ENCODE measurements at places on chromosomes 5 and 9.

GRCh38 chr5:50301756-50302155 is 139.3 kb downstream of the EMB start:
- DNase-seq: no peak

DNA sequence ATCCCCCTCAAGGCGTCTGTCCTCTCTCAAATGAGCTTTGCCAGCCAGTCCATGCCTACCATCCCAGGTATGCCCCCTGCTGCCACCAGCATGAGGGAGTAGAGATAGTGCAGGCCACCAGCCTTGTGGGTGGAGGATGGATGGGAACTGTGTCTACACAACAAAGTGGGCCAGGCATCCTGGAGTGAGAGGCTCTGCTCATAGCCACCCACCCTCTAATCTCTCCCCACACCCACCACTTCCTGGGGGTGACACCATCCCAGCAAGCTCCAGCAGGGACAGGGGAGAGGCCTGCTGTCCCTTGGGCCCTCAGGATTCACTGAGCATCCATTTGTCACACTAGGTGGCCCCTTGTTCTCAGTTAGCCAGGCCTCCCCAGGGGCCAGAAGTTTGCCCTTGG is 25.5 kb upstream of the FOXI1 start:
- DNase-seq: no peak

GRCh38 chr5:35369965-35370790 is 139.9 kb upstream of the PRLR start:
- peak; percentile 72 for DNase-seq

DNA sequence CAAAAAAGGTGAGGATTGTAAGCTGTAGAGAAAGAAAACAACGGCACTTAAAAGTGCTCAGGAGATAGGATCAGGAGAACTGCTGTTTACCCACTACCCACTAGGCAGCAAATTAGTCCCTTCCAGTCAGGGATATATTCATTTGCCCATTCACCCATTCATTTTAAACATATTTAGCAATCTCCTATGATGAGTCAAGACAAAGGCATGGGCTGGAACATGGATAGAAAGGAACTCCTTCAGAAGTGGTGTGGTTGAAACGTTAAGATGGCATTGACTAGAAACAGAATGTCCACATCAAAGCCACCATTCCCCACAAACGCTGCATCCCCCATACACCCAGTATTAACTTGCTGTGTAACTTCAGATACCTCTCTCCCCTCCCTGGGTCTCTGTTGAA is 225.7 kb downstream of the ASTN2 start:
- DNase-seq: no peak

DNA sequence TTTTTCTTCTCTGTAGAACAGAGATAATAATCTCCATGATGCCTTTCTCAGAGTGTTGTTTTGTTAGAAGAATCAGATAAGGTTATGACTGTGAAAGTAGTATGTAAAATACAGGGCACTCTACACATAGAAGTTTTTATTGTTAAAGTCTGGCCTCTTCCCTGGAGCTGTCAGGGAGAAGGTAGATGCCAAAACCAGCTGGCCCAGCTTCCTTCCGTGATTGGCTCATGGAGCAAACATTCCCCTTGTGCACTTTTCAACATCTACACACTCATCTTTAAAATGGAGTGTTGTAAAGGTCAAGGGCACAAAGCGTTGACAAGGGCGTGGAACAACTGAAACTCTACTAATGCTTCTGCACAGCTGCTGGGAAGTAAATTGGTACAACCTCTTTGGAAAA is 7.4 kb upstream of the RNF183 start:
- no peak for DNase-seq

DNA sequence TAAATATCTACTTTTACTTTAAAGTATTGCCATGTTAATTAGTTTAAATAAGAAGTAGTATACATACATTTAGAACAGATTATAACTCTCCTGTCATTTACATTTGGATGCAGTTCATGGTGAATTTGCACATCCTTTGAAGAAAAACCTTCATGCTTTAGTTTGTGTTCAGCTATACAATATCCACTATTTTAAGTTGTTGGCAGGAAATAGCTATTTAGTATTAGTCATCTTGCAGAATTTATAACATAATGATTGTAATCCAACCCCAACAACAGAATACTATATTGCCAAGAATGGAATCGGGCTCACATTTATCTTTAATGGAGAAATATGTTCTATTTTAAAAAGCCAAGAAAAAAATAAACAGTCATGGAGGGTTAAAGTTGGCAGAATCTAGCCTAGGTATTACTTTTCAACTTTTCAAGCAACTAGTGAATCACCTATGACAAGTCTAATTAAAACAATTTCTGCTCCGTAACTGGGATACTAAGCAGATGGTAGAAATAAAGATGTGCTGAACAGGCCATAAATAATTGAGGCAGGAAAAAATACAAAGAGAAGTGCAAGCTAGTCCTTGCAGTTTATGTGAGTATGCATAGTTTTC is 1170.6 kb upstream of the NUDT12 start:
- no peak for DNase-seq

GRCh38 chr9:137515338-137515724 is 34.9 kb downstream of the PNPLA7 start:
- DNase-seq: no peak

- DNase-seq: peak; percentile 29
Measured at GRCh38 chr5:17384181-17384580, 113.8 kb upstream of the TAF11L2 start.

- no peak for DNase-seq
Measured at GRCh38 chr9:82939451-82939850, 123.5 kb downstream of the RASEF start.

DNA sequence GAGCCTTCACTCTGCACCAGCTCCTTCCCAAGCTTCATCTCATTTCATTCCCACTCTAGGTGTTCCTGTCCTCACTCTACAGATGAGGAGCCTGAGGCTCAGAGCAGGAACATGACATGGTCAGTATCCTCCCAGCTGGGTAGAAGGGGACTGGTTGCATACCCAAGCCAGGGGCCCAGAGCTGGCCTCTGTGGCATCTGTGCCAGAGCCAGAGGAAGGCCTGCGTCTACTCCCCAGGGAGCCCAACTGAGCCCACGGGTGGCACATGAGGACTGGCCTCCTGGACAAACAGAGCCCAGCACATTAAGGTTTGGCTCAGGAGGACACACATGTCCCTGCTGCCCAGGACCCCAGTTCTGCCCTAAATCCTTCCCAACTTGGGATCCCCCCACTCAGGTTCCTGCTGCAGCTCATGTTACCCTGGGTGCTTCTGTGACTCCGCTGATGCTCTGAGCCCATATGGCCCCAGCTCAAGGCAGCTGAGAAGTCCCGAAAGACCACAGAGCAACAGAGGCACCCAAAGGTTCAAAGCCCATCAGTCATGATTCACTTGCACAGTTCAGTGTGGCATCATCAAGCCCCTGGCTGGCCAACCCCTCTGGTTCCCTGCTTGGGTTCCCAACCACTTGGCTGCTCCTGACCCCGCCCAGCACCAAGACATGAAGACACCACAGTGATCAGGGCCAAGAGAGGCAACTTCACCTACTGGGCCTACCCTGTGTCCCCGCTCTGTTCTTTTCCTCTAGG is 8.5 kb upstream of the NEURL1B start:
- no peak for DNase-seq

GRCh38 chr5:96822686-96823459 is 15.1 kb upstream of the ERAP1 start:
- peak; percentile 16 for DNase-seq

DNA sequence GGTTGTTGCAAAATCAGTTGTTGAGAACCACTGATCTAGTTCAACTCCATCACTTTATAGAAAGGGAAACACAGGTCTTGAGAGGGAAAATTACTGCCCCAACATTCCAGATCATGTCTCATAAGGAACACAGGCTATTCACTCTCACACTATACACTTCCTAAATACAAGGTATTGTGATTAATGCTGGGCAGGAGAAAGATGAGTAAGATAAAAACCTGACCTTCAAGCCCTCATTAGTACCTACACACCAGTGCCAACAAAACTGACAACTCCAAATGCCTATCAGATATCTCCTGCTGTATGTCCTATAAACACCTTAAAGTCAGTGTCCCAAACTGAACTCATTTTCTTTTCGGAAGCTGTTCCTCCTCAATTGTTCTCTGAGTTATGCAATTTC is 8.2 kb downstream of the GNE start:
- no peak for DNase-seq

DNA sequence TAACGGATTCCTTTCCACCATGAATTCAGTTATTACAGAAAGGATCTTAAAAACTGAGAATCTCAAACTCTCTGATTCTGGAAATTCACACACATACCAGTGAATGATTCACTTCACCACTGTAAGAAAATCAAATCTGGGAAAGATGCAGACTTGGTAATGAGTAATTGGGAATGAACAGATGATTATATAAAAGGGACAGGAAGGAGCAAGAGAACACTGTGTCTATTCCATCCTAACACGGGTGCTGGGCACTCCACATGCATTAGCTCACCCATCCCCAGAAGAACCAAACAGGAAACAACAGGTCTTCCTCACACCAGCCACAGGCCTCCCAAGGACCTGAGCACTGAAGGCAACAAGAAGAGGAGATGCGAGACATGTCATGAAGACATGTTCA is 74.8 kb upstream of the ZNF622 start:
- DNase-seq: no peak

DNA sequence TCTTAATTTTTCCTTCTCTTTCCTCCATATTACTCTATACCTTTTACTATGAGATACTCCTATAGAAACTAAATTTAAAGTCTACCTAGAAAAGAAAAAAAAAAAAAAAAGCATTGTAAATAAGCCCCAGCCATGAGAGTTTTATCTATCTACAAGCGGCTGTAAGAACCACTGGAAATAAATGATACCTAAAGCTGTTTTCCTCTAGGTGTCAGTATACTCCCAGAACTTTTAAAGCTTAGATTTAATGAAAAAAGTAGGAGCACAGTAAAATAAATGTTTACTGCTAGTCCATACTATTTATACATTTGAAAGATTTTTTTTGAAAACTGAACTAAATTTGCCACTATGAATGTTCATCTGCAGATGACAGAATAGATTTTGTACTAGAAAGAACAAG is 26.2 kb downstream of the TYRP1 start:
- no peak for DNase-seq

- no peak for DNase-seq
Measured at GRCh38 chr9:8668751-8669150, 869.2 kb upstream of the DMAC1 start.

DNA sequence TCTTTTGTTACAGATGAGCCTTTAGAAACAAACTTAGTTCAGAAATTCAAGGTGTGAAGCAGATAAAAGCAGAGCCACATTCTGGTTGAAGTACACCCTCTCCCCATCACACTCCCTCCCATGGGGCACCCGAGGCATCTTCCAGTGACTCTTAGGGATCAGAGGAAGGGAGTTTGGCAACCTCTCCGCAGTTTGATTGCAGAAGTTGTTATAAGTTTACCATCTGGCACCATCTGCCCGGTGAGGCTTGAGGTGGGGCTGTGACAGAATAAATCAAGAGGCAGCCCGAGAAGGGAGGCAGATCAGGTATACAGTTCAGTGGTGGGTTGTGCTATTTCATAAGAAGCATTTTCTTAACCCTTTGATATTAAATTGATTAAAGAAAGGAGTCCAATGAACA is 458.6 kb upstream of the CLINT1 start:
- no peak for DNase-seq

DNA sequence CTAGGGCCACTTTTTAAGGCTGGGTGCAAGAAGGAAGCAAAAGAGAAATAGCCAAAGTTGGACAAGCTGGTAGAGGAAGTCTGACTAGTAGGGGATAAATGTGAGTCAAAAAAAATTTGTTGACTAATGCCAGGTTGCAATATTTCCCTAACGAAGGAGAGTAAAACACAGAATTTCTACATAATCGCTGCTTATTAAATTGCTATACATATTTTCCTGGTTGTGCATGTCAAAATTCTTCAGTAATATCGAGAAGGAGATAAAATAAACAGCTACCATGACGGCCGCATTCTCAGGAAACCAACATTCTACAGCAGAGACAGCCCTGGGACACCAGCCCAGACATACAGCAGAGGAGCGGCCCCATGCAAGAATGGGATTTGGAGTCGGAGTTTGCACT is 148.3 kb downstream of the ESM1 start:
- DNase-seq: no peak

- DNase-seq: no peak
Measured at GRCh38 chr5:133363807-133364587, 248.3 kb downstream of the FSTL4 start.

- no peak for DNase-seq
Measured at GRCh38 chr5:171424726-171425125, 5.3 kb downstream of the FGF18 start.

DNA sequence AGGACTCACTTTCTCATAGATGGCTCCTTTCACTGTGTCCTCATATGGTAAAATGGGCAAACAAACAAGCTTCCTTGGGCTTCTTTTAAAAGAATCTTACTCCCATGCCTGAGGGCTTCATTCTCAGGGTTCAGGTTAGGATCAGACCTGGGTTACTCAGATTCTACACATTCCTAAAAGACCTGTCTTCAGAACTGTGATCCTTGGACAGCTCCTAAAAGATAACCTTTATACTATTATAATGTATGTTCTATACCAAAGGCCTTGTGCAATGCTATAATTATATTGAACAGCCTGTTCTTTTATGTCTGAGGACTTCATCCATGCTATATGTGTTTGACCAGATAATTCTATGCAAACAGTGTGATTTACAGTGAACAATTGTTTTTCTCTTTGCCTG is 264.4 kb upstream of the CDH10 start:
- peak; percentile 45 for DNase-seq

DNA sequence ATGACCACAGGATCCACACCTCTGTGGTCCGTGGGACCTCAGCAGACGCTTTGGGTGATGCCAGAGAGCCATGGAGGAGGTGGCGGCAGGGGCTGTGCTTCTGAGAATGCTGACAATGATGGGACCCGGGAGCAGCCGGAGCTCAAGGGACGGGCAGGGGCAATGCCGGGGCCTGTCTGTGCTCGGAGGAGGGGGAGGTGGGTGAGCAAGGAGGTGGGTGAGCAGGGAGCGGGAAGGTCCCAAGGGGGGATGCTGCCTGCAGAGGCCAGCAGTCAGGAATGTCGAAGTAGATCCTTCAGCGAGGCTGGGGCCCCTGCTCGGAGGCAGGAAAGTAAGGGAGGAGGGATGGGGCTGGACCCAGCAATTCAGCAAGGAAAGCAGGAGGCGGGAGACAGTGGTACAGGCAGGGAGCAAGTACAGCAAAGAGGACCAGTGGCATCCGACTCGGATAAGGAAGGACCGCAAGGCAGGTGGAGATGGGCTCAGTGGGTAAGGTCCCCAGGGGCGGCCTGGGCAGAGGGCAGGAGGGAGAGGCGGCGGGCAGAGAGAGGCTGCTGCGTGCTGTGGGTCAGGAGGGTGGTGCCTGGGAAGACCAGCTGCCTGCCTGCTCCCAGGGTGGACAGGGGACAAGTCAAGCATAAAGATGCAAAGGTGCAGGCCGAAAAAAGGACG is 49.0 kb downstream of the ADAMTS2 start:
- DNase-seq: no peak

DNA sequence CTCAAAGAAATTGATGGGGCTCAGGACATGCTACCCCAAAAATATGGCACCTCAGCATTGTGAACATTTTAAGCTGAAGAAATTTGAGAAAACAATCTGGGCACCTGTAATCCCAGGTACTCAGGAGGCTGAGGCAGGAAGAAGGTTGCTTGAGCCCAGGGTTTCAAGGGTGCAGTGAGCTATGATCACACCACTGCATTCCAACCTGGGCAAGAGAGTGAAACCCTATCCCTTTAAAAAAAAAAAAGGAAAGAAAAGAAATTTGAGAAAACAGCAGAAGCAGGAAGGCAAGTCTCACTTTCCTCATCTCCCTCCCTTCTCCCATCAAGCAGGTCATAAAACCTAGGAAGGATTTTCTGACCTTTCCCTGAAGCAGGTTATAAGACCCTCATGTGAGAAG is 23.6 kb downstream of the TPD52L3 start:
- no peak for DNase-seq

GRCh38 chr5:141934099-141934844 is 10.6 kb downstream of the DELE1 start:
- no peak for DNase-seq

All from NCI-H1417 (cell line).